Ecto neural progenitor cell (in vitro differentiated cells): ENCODE measurements at places on chromosomes 4 and X.
A peak's percentile ranks its signal among the peaks of the same experiment; 100 is the strongest.

DNA sequence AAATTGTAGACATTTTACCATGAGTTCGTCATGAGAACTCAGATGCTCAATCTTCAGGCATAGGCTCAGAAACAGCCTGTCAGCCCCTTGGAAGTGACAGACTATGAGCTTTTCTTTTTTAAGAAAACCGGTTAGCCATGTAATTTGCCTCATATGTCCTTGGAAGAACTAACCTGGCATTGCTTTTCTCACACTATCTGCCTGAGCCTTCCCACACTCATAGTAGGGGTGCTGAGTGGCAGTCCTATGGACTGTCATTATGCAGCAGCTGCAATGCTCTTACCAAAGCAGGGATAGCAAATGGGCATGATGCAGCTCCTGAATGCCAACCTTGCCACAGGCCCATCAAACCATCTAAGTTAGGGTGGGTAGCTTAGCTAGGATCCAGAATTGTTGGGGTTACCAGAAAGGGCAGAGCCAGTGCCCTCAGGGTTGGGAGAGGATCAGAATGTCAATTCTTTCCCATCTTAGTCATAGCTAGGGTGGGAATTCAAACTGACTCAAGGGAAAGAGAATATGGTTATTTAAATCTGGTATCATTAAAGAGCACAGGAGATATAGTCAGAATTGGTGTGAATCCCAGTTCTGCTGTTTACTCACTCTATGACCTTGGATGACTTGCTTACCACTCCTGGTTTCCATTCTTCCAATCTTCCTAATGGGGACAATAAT is 230.6 kb upstream of the CPEB2 start:
- no peak for DNase-seq

GRCh38 chrX:148043271-148043855 is 62.2 kb downstream of the FMR1NB start:
- DNase-seq, result no peak

DNA sequence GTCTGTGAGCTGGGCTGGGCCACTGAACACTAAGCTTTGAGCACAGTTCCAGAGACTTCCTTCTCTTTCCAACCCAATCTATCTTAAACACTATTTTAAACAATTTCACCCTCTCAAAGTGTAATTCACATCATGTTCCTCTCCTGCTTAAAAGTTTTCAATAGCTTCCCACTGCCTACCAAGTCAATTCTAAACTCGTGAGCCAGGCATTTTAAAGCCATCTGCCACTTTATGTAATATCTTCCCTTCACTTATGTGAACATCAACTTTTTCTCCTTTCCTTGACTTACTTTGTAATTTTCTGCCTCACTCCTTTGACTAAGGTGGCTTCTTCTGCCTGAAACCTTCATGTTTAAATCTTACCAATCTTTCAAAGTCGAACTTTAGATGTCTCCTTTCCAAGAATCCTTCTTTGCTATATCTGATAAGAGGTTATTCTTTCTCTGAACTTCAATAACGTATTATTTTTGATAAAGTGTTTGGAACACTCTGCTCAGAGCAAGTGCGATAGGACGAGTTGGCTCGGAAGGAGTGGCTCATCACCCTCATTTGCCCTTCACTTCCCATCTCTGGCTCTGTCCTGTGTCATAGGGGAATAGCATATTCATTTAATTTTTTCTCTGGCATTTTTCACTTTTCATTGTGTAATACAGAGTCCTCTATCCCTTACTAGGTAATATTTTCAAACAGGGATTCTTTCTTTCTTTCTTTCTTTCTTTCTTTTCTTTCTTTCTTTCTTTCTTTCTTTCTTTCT is 13.0 kb upstream of the SPARCL1 start:
- no peak for DNase-seq

DNA sequence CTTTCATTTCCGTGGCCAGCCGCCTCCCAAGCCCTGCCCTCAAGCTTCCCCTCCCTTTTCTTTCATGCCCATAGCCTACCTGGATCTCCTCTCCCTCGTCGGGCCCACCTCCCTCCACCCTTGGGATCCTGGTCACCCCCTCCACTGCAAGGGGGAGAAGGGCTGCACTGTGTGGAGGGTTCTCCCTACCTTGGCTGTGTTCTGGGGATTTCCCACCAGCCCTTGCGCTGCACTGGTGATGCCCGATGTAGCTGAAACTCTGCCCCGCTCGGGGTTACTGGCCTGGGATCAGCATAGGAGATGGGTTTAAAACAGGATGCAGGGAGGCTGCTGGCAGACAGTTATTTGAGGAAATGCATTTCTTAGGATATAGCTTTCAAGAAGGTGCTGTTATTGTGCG is 128.9 kb downstream of the TBL1X start:
- DNase-seq, result no peak

- DNase-seq, result no peak
Measured at GRCh38 chrX:74613370-74614092, 893 bp downstream of the RLIM start.

DNA sequence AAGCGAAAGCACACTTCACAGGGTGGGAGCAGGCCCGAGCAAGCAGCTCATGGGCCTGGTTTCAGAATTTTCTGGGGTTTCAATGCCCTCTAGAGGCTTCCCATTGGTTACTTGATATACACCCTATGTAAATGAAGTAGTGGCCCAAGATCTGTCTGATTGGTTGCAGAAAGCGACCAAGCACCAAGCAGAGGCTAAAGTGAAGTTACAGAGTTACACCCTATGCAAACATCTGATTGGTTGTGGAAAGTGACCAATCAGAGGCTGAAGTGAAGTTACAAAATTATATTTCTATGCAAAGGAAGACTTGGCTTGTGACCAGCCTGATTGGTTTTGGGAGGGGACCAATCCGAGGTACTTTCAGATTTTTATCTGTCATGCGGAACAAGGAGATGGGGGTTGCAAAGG is 8.2 kb downstream of the FHIP1A start:
- DNase-seq, result no peak

GRCh38 chr4:170087163-170087700 is 2.5 kb downstream of the AADAT start:
- DNase-seq, result no peak

DNA sequence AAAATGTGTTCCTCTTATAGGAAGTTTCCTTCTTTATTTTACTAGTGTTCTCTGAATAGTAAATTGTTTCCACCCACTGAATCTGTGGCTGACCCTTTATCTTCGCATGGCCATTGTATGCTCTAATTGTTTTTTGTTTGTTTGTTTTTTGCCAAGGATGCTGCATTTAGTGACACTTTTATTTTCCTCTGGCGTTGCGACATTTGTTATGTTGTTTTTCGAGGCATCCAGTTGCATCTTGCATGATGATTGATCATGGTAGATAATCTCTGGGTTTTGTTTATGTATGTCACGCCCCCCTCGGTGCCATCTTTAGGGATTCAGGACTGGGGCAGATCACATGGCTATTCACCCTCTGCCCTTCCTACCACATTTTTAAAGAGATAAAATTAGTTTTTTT is 2.2 kb downstream of the NMU start:
- no peak for DNase-seq

- no peak for DNase-seq
Measured at GRCh38 chr4:71259911-71260331, 78.9 kb upstream of the SLC4A4 start.

GRCh38 chr4:138408758-138409157 is 166.6 kb upstream of the SLC7A11 start:
- no peak for DNase-seq

GRCh38 chr4:24468071-24468470 is 116.3 kb downstream of the DHX15 start:
- no peak for DNase-seq

- DNase-seq, result no peak
Measured at GRCh38 chrX:13334491-13334890, 14.6 kb upstream of the ATXN3L start.

GRCh38 chr4:126976850-126977632 is 655.7 kb upstream of the INTU start:
- no peak for DNase-seq

GRCh38 chr4:102687373-102687981 is 73.3 kb downstream of the MANBA start:
- no peak for DNase-seq

DNA sequence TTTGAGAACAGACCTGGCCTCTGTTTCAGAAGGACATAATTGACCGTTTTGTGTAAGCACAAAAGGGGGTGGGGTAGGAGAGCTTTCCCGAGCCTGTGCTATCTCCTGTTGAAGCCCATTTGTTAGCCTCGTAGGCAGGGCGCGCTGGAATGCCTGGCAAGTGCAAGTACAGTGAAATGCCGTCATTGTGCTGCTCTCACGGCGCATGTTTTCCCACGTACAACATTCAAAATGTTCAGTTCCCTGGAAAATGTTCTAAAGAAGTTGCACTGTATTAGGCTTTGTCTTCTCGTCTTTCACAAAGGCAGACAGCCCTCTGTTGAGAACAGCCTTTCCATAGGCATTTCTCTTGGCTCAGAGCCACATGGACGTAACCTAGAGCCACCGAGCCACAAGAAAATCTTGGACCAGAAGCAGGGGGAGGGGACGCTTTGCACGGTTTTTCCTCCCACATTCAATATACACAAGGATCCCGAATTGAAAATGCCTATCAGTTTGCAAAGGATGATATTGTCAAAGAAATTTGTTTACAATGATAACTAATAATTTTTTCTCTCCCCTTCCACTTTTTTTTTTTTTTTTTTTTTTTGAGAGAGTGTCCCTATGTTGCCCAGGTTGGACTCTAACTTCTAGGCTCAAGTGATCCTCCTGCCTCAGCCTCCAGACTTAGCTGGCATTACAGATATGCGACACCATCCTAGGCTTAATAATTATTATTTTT is 54.6 kb upstream of the RAPGEF2 start:
- no peak for DNase-seq

DNA sequence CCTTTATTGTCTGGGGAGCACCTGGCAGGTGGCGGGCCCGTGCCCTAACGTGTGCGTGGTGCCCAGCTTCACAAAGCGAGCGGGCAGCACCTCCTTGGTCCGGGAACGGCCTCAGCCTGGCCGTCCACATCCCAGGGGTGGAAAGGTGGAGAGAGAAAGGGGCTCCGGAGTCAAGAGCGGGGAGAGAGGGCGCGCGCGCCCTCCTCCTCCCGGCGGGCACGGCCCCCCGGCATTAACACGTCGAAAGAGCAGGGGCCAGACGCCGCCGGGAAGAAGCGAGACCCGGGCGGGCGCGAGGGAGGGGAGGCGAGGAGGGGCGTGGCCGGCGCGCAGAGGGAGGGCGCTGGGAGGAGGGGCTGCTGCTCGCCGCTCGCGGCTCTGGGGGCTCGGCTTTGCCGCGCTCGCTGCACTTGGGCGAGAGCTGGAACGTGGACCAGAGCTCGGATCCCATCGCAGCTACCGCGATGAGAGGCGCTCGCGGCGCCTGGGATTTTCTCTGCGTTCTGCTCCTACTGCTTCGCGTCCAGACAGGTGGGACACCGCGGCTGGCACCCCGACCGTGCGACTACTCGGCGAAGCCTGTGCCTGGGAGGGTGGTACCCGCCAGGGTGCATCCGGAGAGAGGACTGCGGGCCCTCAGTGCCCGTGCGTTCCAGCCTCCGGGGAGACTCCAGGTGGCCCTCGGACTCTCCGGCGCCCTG is at the start of gene KIT:
KIT (plus strand) TSS at position 407 of the 701 bp plus-strand sequence; CDS start at position 465, 58 bp downstream.
- DNase-seq, result peak; percentile 89

DNA sequence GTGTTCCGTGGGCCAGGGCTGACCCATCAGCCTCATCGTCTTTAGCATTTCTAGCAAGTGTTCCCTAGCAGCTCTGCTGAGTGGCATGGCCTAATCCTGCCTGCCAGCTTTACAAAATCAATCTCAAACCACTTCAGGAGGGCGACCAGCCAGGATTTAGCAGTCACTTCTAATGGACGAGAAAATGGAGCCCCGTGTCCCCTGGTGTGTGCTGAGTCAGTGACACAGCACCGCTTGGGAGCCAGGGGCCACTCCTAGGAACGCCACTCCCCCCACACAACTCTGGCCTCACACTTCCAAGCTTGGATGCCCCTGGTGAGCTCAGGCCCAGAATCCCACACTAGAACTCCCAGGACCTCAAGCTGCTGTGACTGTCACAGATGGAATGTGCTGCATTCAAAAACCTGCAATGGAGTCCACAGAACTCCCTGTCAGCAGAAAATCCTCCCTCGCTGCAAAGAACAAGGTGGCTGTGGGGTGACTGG is 311.2 kb upstream of the GATB start:
- DNase-seq, result no peak

- peak; percentile 84 for DNase-seq
Measured at GRCh38 chr4:75940692-75941253, at the start of gene NAAA. NAAA (minus strand) TSS chr4:75941013; CDS start chr4:75940949, 64 bp downstream.

DNA sequence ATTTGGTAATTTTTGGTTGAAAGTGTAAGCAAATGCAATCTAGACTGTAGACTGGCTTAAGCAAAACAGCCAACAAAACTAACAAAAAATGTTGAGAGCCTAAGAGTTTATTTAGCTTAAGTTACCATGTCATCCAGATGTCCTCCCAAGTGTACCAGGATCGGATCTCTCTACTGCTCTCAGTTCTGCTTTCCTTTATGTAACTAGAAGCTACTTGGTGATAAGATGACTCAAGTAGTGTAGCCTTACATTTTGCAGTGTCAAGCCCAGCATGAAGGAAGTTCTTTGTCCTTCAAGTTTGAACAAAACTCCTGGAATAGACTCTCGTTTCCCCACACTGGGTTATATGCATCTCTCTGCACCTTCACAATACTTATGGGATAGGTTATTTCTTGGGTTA is 1500.0 kb downstream of the STIM2 start:
- DNase-seq, result no peak

GRCh38 chr4:55378617-55379467 is 16.9 kb upstream of the TMEM165 start:
- DNase-seq, result no peak

- DNase-seq, result no peak
Measured at GRCh38 chr4:27429364-27429871, 568.8 kb downstream of the STIM2 start.

DNA sequence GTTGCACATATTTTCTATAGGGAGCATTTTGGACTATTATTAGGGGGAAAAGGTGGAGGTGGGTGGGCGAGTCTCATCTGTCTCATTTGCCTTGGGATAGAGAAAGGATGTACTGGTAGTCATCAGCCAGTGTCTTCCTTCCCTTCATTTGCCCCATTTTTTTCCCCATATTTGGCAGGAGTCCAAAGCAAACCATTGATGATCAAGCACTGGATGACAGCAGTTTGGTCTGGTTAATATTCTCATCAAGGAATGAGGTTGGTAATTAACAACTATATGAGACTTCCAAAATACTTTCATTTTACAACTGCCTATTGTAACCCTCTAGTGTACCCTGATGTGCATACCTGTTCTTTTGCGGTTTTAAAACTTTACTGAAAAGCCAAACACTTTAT is 22.6 kb upstream of the IGFBP7 start:
- DNase-seq, result no peak

GRCh38 chr4:38308728-38309311 is 348.6 kb downstream of the PTTG2 start:
- DNase-seq, result no peak

- no peak for DNase-seq
Measured at GRCh38 chr4:26455571-26455970, 34.7 kb downstream of the CCKAR start.

GRCh38 chr4:150569384-150569987 is 12.5 kb upstream of the MAB21L2 start:
- DNase-seq, result no peak

DNA sequence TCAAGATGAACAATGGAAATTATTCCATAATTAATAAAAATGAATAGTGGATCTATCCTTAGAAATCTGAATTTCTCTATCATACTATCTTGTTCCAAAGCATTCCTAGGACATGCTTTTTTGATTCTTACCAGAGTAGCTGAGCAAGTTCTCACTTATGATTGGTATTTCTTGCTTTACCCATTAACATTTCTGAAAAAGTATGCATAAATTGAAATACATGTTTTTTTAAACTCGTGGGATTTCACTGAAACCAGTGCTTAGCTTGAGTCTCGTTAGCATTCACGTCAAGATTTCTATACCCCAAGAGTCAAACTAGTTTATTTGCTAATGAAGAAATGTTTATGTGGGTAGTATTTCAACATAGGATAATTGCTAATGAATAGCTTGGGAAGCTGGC is 89.0 kb downstream of the ELOVL6 start:
- no peak for DNase-seq
